ENCODE measurements at places on chromosomes 2 and 18.

DNA sequence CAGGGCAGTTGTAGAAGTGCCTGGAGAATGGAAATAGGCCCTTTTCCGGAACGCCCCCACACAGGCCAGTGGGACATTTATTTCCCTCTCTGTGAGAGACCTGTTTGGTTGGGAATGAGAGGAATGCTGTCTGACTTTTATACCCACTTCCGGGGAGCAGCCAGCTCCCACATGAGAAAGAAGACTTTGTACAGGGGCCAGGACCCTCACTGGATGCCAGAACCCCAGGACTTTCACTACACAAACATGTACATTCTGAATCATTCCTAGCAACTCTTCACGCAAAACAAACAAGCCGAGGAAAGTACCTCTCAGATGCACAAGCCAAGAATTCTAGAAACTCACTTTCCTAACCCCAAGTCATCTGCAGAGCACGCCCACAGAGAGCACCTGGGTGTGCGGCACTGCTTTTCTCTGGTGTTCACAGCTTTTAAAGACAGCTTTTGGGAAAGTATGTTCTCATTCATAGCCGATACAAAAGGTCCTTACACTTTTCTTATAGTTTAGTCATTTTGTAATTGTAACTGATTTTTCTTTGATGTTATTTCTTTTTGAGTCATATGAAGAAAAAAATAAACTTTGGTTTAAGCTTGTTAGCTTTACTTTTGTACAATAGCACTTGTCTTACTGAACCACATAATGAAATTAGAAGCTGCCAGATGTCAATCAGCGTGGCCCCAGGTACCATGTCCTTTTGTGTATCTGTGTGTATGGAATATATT lies 856.1 kb upstream of the ID2 start:
- no peak for DNase-seq

GRCh38 chr2:143251681-143252080 lies 122.5 kb downstream of the ARHGAP15 start:
- DNase-seq, result no peak

DNA sequence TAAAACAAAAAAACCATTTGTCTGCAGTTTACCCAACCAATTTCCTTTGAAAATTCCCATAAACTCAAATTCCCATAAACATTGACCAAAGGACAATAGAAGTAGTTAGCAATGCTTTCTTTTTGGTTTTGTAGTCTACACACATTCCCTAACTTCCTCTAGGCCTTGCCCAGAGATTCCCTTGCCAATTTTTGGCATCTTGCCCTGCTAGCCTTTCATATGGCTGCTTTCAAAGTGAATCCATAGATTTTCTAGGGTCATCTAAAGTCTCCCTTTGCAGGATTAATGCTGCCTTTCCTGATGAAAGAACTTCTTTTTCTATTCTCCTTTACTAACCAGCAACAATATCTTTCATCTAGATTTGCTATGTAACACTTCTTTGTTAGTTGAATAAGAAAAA lies 33.4 kb downstream of the THSD7B start:
- no peak for DNase-seq

- no peak for DNase-seq
Measured at GRCh38 chr2:2237563-2237962, 93.5 kb downstream of the MYT1L start.

DNA sequence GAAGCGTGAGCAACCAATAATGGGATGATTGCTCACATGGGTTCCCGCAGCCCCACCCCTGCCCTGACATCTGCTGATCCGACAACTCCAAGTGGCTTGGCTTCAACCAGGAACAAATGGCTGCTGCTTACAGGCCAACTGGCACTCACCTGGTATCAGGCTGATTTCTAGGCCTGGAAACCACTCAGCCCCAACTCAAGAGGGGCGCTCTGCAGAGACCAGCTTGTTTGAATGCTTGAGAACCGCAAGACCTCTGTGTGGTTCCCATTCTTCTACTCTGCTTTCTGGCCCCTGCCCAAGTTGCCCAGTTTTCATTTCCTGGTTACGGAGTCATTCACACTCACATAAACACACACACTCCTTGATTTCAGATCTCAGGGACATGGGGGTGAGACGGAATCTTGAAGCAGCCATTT lies 52.0 kb downstream of the TNP1 start:
- no peak for DNase-seq

GRCh38 chr2:56754066-56754615 lies 570.4 kb downstream of the CCDC85A start:
- DNase-seq, result no peak

DNA sequence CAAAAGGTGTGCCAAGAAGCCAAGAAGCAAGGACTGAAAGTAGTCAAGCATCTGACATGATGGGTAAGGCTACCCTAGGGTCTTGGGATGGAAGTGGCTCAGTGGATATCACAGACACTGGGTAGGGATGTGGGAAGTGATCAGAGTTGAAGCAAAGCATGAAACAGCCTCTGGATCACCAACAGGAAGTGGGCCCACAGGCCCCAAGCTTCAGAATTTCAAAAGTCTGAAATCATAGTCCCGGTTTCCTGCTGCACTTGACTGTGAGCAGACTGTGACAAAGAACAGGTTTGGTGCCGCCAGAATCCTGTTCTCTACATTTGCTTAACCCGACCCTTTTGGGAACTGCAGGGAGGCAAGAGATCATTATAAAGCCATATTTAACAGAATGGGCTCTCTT lies 57.4 kb downstream of the SP100 start:
- DNase-seq, result no peak

GRCh38 chr2:216447293-216447692 lies 35.0 kb downstream of the SMARCAL1 start:
- no peak for DNase-seq

DNA sequence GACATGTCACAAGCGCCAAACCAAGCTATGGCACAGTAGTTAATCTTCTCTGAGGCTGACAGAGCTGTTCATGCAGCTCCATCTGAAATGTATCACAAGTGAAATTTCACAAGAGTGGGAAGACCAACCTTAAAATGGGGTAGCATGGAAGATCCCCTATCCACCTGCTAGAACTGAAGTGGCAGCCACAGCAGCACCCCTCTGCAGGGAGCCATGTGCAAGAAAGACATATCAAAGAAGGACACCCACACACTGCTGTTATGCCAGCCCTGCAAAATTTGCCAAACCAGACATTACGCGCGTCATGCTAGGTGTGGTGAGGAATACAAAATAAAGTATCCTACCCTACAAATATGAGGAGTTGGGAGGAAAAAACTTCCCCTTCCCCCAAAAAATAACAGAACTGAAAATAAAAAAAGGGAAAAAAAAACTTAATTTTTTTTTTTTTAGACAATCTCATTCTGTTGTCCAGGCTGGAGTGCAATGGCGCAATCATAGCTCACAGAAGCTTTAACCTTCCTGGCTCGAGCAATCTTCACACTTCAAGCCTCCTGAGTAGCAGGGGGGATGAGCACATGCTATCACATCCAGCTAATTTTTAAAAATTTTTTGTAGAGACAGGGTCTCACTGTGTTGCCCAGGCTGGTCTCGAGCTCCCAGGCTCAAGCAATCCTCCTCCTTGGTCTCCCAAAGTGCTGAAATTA lies 76.2 kb downstream of the STK39 start:
- no peak for DNase-seq

DNA sequence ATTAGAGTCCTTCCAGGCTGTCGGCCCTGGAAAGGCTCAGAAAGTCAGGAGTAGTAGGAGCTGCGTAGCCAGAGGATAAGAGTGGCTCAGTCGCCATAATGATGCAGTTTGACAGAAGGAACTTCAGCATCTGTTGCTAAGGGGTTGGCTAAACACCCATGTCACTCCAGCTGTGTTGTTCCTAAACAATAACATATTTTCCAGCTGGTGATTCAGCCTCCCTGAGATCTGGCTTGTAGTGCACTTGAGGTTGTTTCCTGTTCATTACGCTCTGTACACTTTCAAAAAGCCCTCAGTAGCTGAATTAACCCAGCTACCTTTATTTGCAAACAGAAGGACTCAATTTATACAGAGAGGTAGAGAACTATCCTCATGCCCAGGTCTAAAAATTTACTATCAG lies 39.7 kb upstream of the EPAS1 start:
- no peak for DNase-seq

GRCh38 chr2:203909974-203910373 lies 26.6 kb upstream of the ICOS start:
- no peak for DNase-seq

GRCh38 chr2:69956475-69956979 lies 4.9 kb downstream of the ASPRV1 start:
- DNase-seq, result no peak

GRCh38 chr2:70101174-70101573 lies 13.9 kb downstream of the PCBP1 start:
- no peak for DNase-seq

DNA sequence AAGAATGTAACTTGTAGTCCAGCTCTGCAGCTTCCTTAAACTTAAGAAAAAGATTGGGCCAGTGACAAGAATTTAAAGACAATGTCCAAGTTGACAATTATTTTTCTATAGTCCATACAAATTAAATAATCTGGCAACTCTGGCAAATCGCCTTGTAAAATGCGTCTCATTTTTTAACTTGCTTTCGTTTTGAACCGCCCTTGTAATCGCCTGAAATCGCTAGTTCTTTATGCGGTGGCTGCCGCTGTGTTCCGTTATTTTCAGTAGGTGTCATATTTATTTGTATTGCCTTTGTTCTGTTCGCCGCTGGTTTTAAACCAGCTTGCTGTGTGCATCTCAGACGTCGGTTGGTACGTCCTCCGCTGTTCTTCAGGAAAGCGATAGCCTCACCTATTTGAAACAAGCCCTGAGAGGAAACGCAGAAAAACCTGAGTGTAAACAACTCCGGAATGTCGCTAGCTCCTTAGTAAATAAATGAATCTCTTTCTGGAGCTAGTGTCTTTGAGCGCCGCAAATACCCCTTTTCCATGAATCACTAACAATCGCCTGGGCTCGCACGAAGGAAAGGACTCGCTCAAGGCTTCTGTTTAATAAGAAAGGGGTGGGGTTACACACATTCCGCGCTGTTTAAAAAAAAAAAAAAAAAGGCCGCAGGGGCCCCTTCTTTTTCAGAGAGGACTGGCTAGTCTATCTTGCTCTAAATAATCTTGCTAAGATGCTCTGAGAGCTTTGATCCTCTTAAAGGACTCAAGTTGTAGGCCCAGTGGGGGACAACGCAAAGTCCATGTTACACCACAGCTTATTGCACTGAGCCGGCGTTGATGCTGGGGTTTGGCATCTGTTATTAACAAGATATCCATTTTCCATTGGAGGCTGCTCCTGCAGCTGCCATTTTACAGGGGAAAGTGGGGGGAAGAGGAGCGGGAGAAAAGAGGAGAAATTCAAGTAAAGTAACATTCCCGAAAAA lies 3.0 kb downstream of the HOXD8 start:
- DNase-seq, result no peak

- no peak for DNase-seq
Measured at GRCh38 chr2:10810202-10811161, 2.1 kb downstream of the PDIA6 start.

DNA sequence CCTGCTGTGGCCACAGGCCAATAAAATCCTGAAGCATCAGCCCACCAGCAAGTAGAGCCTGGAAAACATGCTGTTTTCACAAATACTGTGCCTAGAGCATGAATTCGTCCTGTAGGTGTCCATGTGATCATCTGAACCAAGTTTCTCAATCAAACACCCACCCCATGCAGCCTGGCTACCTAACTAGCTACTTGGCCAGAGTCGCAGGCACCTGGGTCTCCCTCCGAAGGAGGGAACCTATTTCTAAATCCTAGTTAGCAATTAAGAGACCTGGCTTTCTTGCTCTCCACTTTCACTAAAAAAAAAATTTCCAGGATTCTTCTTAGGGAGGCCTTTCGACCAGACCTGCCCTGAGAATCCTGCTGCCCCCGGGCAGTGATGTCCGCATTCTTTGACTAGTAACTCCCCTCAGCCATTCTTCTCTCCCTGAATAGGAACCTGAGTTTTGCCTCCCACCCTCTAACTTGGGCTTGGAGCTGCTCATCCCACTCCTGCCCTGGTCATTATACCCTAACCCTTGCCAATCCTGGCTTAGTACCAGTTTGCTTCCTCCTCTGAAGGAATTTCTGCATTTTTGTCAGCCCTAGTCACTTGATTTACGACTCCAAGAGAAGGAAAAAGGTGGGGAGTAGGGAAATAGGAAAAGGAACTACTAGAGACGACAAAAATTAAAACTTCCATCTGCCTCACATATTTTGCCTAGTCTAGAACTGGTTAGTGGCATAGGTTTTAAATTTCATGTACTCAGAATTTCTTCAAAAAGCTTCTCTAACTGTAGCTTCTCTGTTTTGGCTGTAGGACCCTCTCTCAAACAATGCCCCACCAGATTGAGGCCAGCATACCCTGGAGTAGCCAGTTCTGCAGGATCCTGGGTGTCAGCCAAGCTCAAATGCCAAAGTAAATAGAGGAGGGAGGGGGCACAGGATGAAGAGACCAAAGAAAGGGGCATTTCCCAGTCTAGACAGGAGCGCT lies 25.4 kb upstream of the TANK start:
- no peak for DNase-seq

- no peak for DNase-seq
Measured at GRCh38 chr2:198100346-198100745, 296.0 kb downstream of the PLCL1 start.

DNA sequence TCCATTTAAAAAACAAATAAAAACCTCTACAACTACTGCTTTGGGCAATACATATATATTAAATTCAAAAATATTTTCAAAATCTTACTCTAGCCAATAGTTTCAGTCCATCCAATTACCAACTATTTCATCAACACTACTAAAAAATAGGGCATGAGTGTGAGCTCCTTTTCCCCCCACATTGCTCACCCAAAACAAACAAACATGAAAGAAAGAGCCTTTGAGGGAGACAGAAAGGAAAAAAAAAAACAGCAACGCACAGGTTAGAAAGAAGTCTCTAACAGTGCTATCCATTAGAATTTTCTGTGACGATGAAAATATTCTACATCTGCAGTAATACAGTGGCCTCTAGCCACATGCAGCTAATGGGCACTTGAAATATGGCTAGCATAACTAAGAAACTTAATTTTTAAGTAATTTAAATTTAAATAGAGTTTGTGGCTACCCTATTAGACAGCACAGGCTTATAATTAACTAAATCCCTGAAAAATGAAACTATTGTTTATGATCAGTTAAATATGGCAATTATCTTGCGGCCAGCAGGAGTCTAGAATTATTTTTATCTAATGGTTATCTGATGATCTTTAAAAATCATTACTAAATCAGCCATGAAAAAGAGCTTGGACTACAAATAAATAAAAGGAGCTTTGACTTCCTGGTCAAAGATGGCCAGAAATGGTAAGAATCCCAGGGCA lies 59.2 kb downstream of the RBMS1 start:
- DNase-seq, result no peak

DNA sequence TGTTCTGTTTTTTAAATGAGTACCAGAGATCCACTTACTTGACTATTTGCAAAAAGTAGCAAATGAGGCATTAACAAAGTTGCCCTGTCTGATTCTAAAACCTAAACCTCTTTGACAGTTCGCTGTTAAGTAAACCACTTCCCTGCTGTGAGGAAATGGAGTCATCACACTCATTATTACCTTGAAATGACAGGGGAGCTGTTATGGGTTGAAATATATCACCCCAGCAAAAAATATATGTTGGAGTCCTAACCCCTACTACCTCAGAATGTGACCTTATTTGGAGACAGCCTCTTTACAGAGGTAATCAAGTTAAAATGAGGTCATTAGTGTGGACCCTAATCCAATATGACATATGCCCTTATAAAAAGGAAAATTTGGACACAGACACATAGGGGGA lies 36.1 kb downstream of the DHRS9 start:
- DNase-seq, result no peak
